Urinary bladder (tissue), 4 donors: ENCODE measurements at places on chromosomes 2 and 18.

DNA sequence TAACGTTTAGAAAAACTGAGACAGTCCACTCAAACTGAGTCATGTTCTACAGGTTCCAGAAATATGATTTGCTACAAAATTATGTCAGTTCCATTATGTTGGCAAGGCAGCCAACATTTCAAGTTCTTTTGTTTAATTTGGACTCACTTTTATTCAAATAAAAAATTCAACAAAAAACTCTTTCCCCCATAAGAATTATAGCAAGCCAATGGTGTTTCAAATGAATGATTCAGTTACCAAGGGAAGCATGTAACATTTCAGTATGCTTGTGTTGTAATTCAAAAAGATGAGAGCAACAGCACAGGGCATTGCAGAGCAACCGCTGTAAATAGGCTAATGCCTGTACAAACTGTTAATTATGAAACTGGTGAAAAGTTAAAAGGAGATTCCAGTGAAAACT is 140.8 kb downstream of the FIGN start:
- DNase-seq: no peak

GRCh38 chr2:28620801-28621171 is 124.9 kb downstream of the PLB1 start:
- DNase-seq: no peak

DNA sequence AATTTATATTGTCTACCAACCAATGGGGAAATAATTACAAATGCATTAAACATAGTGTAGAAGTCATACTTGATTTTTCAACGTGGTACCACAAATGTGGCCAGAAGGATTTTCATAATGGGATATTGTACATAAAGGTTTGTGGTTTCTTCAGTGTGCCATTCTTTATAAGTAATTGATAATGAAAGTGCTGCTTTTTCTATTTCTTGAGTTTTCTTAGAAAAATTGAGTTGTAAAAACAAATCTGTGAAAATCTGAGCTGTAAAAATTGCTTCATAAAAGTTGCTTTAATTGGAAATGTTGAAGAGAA is 103.6 kb downstream of the KYNU start:
- no peak for DNase-seq

DNA sequence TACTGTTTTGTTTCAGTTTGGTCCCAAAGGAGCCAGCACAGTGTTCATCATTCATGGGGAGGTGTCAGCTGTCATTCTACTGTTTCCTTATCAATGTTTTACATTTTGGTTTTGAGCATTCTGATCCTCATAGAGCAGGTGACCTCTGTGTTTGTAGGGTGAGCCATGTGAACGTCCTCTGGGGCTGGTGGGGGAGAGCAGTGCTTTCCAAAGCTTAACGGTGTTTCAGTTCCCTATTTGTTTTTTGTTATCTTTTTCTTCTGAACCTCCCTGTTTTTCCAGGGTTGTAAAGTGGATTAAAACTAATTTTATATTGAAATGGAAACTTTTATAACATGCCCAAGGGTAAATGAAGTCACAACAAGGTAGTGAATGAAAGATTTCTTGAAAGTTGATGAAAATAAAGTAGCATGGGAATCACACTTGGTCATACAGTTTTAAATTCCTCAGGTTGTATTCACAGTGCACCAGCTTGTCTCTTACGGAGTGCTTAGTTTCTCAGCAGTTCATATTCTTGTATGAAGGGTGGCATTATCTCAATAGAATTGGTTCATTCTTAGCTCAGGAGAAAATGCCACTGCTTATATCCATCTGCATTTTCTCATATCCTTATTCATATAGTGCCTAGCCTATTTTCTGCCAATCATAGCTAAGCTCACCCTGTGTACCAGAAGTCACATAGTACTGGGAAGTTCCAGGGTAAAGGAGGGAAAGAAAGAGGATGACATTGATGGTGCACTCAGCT is 54.5 kb downstream of the MAP4K4 start:
- DNase-seq: no peak

- no peak for DNase-seq
These were observed 21.4 kb upstream of the RUFY4 start for GRCh38 chr2:218047536-218048225.

DNA sequence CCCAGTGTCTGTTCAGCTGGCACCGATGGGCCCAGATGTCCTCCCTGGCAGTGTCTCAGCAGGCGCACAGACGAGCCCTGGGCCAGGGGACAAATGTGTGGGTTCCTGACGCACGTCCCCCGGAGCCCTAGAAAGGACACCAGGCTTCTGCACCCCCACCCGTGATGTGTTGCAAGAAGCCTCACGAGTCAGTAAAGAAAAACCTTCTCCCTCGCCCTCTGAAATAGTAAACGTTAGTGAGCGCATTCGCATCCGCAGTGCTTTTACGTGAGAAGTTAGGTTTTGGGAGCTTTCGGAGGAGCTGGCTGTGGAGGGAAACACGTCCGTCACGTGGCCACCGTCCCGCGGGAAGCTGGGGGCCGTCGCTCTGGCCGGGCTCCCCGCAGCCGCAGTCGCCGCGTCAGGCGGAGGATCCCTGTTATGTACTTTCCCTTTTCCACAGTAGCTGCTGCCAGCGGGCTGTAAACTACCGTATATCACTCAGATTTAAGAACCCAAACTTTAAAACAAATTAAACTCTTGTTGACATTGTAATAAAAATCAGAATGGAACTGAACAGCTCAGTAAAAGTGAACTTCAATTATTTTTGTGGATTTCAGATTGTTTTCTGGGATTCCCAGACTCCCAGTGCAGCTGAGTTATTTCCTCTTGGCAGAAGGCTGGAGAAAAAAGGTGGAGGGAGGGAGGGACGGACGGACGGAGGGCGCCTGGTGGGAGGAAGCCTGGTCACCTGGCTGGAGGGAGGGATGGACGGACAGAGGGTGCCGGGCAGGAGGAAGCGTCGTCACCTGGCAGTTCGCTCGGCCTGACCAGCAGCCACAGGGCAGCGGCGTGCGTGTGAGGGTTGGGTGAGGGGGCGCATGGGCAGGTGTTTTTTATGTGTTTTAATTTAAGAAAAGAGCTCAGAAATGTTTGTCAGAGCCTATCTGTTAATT is 112.1 kb downstream of the NFATC1 start:
- DNase-seq: no peak

- no peak for DNase-seq
These were observed 52.5 kb upstream of the MCFD2 start for GRCh38 chr2:46967990-46968647.

- no peak for DNase-seq
These were observed 206.2 kb downstream of the HNMT start for GRCh38 chr2:138170485-138170884.

GRCh38 chr18:79424880-79425568 is 29.3 kb downstream of the NFATC1 start:
- DNase-seq: no peak

DNA sequence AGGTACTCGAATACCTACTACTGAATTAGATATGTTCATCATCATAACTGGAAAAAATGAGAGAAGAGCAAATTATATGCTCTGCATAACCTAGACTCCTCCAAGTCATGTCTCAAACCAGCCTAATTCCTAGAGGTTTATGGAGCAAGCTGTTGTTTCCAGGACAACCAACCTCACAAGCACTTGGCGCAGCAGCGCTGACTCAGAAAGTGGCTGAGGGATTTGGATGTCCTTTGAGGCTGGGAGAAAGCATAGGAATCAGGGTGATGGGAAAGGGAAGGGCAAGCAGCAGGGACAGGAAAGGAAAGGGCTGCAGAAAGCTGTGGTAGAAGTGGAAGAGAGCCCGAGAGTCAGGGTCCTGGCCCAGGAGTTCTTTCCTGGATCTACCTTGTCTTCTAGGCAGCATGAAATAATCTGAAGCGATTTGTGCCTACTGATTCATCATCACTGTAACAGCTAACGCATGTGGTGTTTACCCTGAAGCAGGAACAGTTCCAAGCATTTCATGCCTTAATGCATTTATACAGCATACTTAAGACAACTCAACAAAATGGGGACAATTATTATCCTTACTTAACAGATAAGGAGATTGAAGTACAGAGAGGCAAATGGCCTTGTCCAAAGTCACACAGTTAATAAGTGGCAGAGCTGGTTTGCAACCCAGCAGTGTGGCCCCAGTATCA is 3.7 kb downstream of the PLEK start:
- DNase-seq: no peak

DNA sequence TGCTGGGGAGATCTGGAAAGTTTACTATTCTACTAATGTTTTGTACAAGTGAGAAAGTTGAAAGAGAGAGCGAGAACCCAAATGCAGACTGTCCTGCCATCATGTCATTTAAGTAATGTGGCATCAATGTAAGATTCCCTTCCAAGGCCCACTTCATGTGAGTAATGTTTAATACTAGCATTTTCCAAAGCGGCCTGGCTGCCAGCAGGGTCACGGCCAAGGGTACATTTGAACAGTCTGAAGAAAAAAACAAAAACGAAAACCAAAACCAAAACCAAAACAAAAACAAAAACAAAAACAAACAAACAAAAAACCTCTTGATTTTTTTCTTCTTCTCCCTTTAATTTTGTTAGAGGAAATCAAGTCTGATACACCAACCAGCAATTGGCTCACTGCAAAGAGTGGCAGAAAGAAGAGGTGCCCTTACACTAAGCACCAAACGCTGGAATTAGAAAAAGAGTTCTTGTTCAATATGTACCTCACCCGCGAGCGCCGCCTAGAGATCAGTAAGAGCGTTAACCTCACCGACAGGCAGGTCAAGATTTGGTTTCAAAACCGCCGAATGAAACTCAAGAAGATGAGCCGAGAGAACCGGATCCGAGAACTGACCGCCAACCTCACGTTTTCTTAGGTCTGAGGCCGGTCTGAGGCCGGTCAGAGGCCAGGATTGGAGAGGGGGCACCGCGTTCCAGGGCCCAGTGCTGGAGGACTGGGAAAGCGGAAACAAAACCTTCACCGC is 2.2 kb downstream of the HOXD10 start:
- DNase-seq: no peak

DNA sequence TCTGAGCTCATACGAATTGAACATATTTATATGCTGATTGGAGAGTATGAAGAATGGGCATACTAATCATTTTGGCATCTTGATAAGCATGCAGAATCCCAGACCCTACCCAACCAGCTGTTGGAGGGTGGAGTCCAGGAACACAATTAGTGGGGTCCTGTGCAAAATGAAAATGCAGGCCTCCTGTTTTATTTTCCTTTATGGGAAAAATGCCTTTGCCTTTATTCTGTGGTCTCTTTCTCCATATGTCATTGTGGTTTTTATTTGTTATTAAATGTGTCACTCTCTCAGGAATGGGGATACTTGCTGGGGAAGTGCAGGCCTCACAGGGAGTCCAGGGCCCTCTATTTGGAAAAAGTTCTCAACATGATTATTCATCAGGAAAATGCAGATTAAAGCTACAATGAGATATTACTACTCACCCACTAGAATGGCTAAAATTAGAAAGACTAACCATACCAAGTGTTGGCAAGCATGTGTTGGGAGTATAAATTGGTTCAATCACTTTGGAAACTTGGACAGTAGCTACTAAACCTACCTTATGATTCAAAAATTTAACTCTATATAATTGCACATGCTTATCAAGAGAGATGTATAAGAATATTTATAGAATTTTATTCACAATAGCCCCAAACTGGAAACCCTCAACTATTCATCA is 223.1 kb upstream of the FBXO11 start:
- DNase-seq: no peak

DNA sequence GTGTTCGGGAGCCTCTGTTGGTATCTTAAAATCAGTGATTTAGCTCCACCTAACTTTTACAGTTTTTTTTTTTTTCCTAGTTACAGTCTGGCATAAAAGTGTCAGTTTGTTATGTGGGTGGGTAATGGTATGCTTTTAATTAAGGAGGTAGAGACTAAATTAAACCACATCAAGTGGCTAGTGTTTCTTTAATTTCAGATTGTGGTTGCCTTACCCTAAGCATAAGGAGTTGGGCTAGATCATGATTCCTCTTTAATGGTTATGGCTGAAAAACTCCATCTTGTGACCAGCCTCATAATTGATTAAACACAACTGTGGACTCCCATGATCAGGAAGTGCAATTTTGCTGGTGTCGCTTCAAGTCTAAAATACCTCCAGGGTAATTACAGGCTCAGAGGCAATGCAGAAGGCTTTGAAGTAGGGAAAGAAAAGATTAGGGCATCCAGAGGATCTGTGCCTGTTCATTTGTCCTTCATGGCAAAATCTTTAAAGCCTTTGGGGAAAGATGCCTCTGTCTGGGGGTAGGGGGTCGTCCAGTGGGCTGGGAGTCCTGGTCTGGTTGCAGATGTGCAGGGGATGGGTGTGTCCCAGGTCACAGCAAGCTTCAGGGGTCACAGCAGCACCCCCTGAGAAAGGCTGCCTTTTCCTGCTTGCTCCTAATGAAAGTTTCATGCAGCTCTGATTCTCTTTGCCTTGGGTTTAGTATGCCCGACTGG is 579.2 kb downstream of the BCL11A start:
- no peak for DNase-seq

- no peak for DNase-seq
These were observed 84.3 kb downstream of the PXDN start for GRCh38 chr2:1659951-1660565.
